ENCODE measurements at places on chromosomes 3 and 15.
A peak's percentile ranks its signal among the peaks of the same experiment; 100 is the strongest.

- peak; percentile 21 for DNase-seq
Measured at GRCh38 chr15:43194795-43195194, 9.6 kb downstream of the CCNDBP1 start.

DNA sequence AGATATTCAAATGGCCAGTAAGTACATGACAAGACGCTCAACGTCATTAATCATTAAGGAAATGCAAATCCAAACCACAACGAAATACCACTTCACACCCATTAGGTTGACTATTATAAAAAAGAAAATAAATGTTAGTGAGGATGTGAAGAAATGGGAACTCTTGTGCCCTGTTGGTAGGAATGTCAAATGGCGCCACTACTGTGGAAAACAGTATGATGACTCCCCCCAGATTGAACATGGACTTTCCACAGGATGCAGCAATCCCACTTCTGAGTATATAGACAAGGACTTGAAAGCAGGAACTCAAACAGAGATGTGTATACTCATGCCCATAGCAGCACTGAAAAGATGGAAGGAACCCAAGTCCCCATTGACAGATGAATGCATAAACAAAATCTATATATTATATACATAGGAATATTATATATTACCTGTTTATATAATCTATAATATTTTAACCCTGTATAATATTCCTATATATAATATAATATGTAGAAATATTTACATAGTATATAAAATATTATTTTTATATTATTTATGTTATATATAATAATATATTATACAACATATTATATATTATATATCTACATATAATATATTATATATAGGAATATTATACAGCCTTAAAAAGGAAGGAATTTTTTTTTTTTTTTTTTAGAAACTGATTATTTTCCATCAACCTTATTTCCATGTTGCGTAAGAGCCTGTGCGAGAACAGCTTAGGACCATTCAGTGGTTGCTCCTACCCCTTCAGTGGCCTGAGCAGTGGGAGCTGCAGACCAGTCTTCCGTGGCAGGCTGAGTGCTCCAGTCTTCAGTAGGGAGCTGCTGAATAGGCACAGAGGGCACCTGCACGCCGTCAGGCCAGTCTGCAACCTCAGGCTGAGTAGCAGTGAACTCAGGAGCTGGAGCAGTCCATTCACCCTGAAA is 17.6 kb upstream of the PIGZ start:
- no peak for DNase-seq

- peak; percentile 86 for DNase-seq
Measured at GRCh38 chr3:197456261-197457091, 99.3 kb downstream of the BDH1 start.

GRCh38 chr15:98077186-98077585 is 116.7 kb downstream of the ARRDC4 start:
- no peak for DNase-seq

DNA sequence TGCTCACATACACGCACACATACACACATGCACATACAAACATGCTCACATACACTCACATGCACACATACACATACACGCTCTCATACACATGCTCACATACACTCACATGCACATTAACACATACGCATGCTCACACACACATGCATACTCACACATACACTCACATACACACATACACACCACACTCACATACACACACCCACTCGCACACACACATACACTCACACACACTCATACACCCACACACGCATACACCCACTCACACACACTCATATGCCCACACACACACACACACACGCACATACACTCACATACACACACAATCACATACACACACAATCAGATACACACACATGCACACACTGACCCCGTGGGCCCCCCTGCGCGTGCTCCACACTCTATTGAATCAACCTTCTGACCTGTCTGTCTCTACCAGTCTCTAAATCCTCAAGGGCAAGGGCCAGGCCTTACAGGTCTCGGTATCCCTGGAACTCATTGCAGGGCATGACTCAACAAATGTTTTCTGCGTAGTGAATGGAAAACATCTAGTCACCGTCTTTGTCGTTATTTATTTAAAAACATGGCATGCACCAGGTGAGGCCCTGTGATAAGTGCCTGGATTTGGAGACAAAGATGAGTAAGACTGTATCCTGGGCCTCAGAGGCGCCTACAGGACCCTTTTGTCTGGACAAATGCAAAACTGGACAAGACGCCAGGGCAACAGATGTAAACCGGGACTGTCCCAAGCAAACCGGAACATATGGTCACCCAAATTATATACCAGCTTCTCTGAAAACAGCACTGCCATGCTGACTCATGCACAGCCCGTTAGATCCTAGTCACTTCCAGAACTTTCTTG is 41.8 kb downstream of the GRK7 start:
- no peak for DNase-seq

GRCh38 chr15:39924437-39924836 is 4.4 kb upstream of the GPR176 start:
- no peak for DNase-seq

DNA sequence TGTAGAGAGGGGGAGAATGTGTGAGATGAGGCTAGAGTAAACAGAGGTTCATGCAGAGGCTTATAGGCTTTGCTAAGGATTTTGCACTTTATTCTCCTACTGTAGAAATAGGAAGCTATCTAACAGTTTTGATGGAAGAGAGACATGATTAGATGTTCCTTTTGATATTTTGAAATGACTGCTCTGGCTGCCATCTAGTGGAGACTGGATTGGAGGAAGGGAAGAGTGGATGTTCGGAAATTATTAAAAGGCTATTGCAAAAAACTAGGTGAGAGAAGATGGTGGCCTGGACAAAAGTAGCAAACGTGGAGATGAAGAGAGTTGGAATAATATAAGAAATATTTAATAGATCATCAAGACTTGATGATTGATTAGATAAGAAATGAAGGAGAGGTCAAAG is 42.2 kb downstream of the SYN2 start:
- peak; percentile 31 for DNase-seq

GRCh38 chr15:63604281-63604680 is 7.1 kb downstream of the FBXL22 start:
- no peak for DNase-seq

DNA sequence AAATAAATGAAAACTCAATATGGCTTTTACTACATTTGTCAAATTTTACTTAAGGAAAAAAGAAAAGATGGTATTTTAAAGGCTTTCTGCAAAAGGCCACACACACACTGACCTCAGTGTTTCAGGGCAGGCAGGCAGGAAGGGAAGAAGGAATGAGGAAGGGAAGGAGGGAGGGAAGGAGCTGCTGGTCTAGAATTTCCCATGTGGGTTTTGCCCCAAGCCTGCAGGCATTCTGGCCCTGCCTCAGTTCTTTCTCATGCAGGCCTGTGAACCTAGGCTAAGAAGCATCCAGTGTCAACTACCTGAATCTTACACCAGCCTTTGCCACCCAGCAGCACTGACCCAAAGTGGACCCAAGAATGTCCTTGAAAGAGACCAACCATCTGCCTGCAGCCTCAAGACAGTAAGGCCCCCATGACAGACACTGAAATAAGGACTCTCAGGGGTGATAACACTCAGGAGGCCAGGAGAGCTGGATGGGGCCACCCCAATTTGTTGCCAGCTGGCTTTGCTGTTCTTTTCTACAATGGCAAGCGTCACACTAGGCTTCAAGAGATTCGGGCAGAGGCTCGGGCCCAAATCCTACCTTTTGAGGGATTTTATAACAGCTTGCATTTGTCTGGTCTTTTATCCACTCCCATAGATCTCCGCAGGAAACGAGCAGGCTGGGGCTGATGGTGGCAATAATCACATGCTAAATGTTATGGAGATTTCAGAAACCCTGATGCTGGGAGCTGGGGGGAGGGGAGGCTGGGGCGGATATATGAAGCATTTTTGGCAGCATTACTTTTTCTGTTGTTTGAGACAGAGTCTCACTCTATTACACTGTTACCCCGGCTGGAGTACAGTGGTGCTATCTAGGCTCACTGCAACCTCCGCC is 51.4 kb downstream of the XXYLT1 start:
- no peak for DNase-seq

DNA sequence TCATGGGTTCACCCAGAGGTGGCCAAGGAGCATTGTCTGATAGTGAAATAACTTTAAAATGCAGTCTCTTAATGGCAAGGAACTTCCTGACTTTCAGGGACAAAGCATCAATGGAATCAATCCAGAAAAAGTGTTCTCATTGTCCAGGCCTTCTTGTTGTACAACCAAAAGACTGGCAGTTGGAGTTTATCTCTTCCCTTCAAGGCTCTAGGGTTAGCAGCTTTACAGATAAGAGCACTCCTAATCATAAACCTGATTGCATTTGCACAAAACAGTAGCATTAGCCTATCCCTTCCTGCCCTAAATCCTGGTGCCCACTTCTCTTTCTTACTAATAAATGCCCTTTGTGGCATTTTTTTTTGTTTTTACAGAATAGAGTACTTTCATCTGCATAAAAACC is 43.3 kb upstream of the VIPR1 start:
- no peak for DNase-seq

DNA sequence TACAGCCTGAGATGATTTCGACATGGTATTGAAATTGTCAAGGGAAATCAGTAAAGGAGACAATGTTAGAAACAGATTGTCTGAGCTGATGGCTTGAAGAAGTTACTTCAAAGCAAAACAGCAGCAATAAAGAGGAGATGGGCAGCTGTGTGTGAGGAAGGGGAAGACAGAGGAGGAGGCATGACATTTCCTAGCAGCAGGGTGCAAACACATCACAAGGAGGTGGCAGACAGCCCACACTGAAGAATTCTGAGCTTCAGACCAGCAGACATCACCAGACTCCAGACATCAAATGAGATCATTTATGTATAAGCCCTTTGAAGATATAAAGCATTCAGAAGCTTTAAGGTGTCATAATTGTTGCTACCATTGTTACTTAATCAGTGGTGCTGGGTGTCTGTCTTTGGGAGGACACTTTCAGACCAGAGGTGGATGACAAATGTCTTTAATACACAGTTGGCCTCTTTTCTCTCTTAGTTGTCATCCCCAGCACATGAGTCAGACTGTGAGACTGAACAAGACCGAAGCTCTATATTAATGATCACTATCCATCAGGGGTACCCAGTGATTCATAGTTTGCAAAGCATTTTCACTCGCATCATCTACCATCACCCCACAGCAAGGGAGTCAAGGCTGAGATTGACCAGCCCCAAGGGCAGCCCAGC is 203.9 kb downstream of the MINAR1 start:
- peak; percentile 35 for DNase-seq

DNA sequence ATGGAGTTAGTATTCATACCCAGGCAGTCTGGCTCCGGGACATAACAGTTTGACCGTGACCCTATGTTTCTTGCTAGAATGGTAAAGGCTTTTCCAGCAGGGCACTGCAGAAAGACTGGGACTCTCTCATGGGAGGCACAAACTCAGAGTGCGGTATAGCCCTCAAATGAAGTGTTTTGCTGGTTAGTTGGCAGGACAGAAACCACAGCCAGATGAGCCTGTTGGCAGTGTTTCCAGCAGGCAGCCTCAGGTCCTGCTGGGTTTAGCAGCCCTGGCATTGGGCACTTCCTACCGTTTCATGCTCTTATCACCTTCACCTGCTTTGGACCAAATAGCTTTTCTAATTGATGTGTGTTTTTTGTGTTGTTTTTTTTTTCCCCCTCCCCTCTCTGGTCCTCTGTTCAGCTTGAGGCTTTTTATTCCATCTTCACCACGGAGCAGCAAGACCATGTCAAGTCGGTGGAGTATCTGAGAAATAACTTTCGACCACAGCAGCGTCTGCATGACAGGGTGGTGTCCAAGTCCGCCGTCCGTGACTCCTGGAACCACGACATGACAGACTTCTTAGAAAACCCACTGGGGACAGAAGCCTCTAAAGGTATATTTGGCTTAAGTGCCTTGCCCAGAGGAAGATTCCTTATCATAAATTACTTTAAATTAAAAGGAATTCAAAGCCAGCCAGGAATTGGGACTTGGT is 205.6 kb downstream of the FEZF2 start:
- peak; percentile 62 for DNase-seq

DNA sequence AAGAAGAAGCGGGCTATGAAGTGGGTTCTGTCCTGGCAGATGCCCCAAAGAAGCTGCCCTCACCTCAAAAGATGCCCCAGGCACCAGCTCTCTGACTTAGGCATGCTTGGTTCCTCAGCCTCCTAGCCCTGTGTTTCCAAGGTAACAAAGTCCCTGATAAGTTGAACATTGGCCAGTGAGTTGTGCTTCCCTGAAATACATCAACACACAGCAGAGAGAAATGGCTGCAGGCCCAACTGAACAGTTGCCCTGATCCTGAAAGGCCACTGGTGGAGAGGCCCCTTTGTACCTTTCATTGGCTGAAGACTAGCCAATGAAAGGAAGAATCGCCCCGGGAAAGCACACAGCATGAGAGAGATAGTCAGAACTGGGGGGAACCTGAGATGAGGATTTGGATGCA is 169.9 kb upstream of the CTNNB1 start:
- DNase-seq: no peak

GRCh38 chr3:145807990-145808389 is 353.0 kb downstream of the PLOD2 start:
- peak; percentile 20 for DNase-seq

GRCh38 chr3:194688200-194688740 is 2.6 kb downstream of the FAM43A start:
- DNase-seq: peak; percentile 36

DNA sequence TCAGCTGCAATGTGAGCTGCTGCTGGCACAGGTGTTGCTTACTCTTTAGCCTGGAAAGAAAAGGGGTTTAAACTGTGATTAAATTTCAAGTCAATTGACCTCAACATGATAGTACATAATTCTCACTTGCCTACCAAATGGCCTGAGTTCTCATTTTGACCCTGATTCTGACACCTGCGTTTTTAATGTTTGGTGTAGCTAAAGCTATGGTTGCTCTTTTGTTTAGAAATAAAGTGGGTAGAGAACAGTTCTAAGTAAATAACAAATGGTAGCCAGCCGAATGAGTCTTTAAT is 100.8 kb upstream of the SOX2 start:
- no peak for DNase-seq

DNA sequence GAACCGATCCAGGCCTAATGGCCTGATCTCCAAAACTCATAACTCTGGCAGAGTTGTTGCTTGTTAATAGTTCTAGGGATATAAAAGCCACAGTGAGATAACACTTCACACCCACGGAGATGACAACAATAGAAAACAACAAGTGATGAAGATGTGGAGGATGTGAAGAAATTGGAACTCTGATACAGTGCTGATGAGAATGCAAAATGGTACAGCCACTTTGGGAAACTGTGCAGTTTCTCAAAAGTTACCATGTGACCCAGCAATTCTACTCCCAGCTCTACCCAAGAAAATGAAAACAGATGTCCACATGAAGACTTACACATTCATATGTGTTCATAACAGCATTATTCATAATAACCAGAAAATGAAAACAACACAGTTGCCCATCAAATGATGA is 3.8 kb downstream of the CMTM7 start:
- DNase-seq: peak; percentile 56

GRCh38 chr15:91224755-91225380 is 124.8 kb downstream of the SV2B start:
- DNase-seq: peak; percentile 4

DNA sequence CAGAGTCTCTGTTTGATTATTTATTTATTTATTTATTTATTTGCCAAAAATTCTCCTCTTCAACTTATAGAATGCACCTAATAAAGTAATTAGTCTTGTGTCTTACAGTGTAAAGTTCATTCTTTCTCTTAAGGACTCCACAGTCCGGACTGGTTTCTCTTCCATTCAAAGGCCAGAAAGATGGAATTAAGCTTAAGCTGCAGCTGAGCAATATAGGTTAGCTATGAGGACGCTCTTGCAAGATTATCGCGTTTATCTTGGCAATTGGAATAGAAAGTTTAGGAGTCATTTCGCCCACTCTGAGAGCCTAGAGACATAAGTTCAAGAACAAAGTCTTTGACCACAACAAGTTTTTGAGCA is 15.0 kb downstream of the TAGLN3 start:
- DNase-seq: no peak

- DNase-seq: peak; percentile 41
Measured at GRCh38 chr3:113668015-113668414, 28.4 kb downstream of the USF3 start.

All from foreskin fibroblast (primary cell).